ENCODE measurements at places on chromosomes 4 and X.

DNA sequence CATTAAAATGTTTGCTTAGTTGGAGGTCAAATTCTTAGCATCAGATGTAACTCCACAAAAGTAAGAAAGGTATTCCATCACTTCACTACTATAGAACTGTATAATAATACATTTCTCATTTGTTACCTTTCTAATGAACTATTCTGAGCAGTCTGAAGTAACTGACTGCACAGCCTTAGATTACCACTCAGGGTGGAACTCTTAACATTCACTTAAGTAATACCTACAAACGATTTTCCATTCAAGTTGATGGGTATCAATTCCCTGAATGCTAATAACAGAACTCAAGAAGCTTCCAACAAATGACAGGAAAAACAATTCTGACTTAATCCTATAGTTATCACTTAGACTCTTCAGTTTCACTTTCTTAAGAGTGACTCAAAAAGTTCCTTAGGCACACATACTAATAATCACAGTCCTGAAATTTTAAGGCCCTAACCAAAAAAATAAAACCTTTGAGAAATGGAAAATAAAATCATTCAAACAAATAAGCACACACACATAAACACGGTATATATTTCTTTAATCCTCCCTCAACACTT is 20.9 kb downstream of the HNRNPD start:
- no peak for DNase-seq

- DNase-seq, result no peak
These were observed 10.6 kb upstream of the PYURF start for GRCh38 chr4:88533937-88534750.

DNA sequence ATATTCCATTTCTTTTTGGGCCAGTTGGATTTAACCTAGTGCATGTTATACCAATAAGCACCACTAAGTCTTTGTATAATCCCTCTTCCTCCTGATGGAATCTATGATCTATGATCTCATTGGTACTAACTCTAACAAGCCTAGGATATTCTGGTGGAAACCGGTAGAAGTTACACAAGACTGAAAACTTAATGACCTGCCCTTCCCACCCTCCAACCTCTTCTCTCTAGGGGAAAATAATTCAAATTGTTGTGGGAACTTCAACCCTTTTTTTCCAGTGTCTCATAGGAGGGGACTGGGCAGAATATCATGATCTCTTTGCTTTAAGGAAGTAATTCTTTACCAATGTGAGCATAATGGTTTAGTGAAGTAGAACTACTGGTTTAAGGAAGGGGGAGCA is 289.5 kb upstream of the BOD1L1 start:
- DNase-seq, result peak; percentile 40

DNA sequence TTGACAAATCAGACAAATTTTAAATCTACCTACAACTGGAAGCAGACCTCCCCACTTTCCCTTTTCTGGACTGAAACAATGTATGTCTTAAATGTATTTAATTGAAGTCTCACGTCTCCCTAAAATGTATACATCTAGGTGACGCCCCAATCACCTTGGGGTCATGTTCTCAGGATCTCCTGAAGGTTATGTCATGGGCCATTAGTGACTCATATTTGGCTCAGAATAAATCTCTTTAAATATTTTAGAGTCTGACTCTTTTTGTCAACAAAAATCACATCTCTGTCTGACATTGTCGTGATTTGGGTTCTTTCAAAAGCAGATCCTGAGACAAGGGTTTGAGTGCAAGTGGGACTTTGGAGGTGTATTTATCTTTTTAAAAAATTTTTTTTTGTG is 26.2 kb upstream of the BOD1L1 start:
- DNase-seq, result no peak

- DNase-seq, result peak; percentile 47
These were observed 110.3 kb downstream of the UBE2NL start for GRCh38 chrX:143994206-143994605.

DNA sequence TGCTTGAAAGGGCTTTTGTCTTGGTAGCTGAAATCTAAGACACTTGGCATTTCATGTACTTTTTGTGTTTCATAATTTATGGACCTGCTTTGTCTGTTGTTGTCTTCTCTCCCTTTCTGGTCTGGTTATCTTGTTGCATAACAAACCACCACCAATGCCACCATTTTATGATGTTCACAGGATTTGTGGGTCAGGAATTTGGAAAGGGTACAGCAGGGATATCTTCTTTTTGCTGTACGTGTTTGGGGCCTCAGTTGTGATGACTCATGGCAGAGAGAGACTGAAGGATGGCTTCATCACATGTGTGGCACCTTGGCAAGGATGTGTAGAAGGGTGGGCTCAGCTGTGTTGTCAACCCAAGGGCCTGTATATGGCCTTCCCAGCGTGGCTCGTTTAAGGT is 35.2 kb downstream of the KDM6A start:
- DNase-seq, result no peak

DNA sequence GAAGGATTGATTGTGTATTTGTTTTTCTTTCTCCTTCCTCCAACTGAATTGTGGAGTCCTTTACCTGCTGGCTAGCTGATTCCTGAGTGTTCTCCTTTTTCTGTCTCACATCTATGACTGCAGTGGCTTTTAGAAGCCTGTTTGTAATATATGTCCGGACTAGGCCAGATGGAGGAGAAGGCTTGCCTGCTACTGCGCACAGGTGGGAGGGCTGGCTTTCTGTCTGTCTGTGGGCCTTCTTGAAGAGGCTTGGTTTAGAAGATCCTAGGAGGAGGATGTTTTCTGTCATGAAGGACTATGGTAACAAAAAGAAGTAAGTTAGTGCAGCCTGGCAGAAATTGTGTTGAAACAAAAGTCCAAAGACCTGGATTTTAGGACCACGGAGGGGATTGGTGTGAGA is 8.5 kb downstream of the PPP1R3F start:
- DNase-seq, result no peak

GRCh38 chr4:108155373-108155772 is 13.4 kb downstream of the LEF1 start:
- DNase-seq, result no peak

DNA sequence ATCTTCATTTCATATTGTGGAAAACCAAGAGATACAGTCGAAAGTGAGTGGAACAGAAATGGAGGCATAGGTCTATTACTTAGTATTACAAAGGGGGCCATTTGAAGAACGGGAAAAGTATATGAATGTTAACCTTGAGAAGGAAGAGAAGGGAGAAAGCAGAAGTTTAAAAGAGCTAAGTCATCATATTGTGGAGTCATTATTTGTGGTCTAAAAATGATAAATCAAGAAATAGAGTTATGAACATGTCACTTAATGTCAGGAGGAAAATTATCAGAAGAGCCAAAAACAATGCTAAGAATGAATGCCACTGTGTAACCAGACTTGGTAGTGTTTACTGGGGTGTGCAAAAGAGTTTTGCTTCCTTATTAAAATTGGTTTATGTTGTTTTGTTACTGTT is 589.5 kb upstream of the LCORL start:
- no peak for DNase-seq

- peak; percentile 35 for DNase-seq
These were observed 607 bp upstream of the SCOC start for GRCh38 chr4:140372751-140373327.

GRCh38 chrX:44072631-44073030 is 99.4 kb upstream of the NDP start:
- no peak for DNase-seq

DNA sequence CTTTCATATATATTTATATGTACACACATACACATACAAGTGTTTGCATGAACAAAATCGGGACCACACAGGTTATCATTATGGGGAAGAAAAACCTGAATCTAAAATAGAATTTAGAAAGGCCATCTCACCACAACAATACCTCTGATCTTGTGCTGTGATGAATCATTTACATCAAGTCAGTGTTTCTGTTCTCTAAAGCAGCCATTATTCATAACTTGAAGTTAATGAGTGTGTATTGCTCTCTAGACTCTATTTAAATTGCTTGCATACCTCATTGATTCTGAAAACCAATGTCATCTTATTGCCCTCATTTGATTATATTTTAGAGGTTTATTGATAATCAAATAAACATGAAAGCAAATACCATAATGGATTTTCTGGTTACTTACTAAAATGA is 71.6 kb downstream of the FAM114A1 start:
- DNase-seq, result no peak

DNA sequence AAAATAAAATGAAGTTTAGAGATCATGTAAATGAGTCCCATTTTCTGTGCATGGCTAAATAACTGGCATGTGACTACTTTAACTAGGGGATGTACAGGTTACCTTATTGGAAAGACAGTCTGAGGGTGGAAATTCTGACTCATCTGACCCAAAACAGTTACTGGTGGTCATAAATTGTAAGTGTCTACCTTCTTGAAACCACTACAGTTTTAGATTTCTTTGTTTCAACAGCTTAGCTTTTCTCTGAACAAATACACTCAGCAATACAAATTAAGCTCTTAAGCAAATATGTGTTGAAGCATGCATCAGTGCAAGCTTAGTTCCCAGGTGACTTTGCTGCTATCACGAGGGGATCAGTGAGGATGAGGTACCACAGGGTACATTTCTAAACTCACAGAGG is 60.7 kb upstream of the PGM2 start:
- no peak for DNase-seq

DNA sequence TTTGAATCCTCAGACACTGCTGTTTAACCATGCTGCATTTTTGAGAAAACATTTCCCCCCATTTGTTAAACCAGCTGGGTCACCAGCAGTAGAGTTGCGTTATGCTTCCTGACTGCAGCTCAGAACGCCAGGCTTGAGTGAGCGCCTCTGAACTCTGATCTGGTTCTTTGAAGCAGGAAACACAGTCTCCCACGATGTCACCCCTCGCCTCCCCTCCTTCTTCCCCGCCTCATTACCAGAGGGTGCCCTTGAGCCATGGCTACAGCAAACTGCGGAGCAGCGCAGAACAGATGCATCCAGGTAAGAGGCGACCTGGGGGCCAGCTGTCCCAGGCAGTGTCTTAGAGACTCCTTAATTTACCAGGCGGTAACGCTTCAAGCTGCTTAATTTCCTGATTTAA is 78.4 kb downstream of the REPS2 start:
- peak; percentile 59 for DNase-seq

DNA sequence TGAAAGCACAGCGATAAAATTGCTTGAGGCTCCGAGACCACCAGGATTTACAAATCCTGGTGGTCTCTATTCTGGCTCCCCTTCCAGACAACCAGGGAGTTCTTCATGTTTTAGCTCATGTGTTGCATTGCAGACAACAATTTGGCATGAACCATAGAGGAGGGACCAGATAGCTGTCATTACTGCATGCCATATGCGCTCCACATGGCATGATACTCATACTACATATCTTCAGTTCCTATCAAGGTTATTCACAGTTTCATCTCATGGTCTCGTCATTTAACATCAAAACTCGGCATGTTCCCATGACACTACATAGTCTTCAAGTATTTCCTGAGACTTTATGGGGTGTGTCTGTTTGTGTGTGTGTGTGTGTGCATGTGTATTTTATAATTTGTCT is 220.3 kb downstream of the OR13H1 start:
- no peak for DNase-seq

GRCh38 chr4:34932591-34932990 is 1311.7 kb downstream of the ARAP2 start:
- no peak for DNase-seq

- DNase-seq, result no peak
These were observed 5.5 kb upstream of the NKX1-1 start for GRCh38 chr4:1411436-1412375.

- DNase-seq, result no peak
These were observed 265.5 kb downstream of the PPP3CA start for GRCh38 chr4:101081695-101082369.

DNA sequence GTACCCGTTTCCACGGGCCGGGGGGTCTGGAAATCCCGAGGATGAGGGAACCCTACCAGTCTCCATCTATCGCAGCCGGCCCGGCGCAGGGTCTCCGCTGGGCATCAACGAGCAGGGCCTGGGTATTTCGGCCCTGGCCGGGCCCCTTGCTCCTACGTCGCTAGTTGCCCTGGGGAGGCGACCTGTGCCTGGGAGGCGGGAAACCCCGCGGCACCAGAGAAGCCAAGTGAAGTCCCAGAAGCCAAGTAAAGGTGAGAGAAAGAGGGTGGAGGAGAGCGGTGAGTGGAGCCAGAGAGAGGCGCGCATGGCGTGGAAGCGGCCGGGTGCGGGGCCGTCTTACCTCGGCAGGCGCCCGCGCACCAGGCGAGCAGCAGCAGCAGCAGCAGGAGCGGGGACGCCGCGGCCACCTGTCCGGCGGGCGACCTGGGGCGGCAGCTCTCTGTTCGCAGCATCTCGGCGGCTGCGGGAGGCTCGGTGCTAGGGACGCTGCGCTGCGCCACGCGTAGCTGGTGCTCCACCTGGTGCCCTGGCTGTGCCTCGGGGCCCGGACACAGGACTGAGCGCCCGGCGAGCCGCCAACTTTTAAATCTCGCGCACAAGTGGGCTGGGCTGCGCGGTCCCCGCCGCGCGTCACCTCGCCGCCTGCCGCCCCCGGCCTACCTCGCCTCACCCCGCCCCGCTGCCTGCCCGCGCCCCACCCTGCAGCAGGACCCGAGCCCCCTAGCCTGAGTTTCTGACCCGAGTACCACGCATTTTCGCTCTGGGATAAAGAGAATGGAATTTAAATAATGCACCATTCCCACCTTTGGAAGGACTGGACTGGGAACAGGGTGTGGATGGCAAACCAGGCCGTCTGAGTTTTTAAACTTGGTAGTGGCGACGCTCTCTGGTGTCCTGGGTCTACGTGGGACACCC is at the start of gene NMU:
NMU (minus strand) TSS at position 558 of the 915 bp plus-strand sequence; CDS start at position 452, 106 bp downstream.
- DNase-seq, result peak; percentile 52

DNA sequence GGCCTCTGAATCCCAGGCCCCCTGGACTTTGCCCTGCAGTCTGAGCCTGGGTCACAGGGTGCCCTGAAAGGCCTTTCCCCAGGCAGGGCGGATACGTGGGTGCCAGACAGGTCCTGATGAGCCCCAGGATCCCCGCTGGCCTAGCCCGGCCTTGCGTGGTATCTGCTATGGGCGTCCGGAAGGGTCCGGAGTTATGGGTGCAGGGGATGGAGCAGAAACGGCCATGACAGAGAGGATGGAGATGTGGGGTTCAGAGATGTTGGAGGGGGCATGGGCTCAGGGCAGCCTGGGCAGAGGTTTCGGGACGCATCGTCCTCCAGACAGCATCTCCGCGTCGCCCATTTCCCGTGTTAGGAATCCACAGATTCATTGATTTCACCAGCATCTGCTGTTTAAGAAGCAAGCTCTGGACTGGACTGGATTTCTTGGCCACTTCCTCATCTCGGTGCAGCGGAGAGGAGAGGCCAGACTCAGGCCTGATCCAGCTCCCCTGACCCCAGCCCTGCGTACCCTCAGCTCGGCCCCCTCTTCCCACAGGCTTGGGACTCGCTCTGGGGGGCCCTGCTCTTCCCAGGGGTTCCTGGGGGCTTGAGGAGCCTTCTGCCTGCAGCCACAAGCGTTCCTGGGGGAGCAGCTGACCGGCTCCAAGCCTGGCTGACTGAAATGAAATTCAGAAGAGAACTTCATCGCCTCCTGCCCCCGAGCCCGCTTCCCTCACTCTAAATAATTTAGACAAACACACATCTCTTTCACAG is 86.9 kb upstream of the ADRA2C start:
- no peak for DNase-seq

- no peak for DNase-seq
These were observed 298.7 kb upstream of the CLNK start for GRCh38 chr4:10983268-10983667.
